ENCODE measurements at places on chromosomes 11 and 22. TPM values are rescaled to one million over a fixed set of nuclear protein-coding genes. Genes with fewer than 3 reads are reported as not detected.
A peak's percentile ranks its signal among the peaks of the same experiment; 100 is the strongest.

- DNase-seq: no peak
Observed at GRCh38 chr11:19093976-19094375, 23.0 kb upstream of the ZDHHC13 start.

DNA sequence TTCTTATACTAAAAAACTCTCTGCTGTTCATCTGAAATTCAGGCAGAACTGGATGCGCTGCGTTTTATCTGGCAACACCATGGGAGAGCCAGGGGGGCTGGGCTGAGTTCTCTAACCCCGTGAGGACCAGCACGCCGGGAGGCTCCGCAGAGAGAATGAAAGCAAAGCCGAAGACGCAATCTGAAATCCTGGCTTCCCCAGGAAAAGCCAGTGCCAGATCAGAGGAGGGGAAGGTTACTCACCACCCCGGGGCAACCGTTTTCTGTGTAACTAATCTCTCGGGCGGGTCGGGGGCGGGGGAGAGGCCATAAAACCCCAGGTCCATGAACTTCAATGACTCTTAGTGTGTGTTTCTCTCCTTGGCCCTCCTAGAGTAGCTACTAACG is 99.4 kb downstream of the SHANK2 start:
- no peak for DNase-seq

GRCh38 chr11:66437979-66438503 is 607 bp downstream of the MRPL11 start:
- no peak for DNase-seq

- no peak for DNase-seq
Observed at GRCh38 chr22:45682064-45682463, 10.4 kb downstream of the ATXN10 start.

DNA sequence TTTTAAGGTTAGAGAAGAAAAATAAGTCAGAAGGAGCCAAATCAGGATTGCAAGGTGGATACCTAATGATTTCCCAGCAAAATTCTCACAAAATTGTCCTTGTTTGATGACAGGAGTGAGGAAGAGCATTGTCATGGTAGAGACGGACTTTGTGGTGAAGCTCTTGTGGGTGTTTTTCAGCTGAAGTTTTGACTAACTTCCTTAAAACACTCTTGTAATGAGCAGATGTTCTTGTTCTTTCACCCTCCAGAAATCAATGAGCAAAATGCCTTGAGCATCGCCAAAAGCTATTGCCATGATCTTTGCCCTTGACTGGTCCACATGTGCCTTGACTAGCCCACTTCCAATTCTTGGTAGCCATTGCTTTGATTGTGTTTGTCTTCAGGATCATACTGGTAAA is 20.0 kb downstream of the CALCB start:
- no peak for DNase-seq

GRCh38 chr22:36180038-36180880 is 19.7 kb upstream of the APOL3 start:
- DNase-seq: peak; percentile 19

GRCh38 chr11:72075109-72075508 is 5.2 kb downstream of the NUMA1 start:
- DNase-seq: no peak

- no peak for DNase-seq
Observed at GRCh38 chr11:3939211-3939610, 83.7 kb downstream of the STIM1 start.

- DNase-seq: no peak
Observed at GRCh38 chr11:17581732-17582053, 34.6 kb downstream of the OTOG start.

- DNase-seq: no peak
Observed at GRCh38 chr11:121406291-121406690, 45.8 kb upstream of the SORL1 start.

GRCh38 chr11:125061281-125061680 is 1.8 kb upstream of the SLC37A2 start:
- DNase-seq: no peak

- DNase-seq: peak; percentile 17
Observed at GRCh38 chr11:91299980-91300379, 924.6 kb upstream of the FAT3 start.

DNA sequence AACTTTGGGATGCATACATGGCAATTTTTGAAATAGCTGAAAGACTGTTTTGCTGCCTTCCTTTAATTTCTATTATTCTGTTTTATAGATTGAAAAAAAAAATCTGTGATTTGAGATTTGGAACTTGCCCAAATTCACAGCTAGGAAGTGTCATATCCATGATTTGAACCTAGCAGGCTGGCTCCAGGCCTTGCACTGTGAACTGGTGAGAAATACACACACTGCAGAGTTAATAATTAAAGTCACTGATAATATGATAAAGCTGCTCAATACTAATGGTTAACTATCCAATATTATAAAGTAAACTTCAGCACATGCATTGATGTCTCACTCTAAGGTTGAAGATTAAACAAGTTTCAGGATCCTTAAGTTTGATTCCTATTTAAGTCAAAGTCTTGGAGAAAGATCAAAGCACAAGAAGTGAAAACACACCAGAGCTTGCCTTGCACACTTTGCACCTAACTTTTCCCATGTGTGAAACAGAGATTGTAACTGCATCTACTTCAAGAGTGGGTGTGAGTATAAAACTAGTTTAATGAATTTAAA is 150.6 kb upstream of the CCDC179 start:
- DNase-seq: no peak

DNA sequence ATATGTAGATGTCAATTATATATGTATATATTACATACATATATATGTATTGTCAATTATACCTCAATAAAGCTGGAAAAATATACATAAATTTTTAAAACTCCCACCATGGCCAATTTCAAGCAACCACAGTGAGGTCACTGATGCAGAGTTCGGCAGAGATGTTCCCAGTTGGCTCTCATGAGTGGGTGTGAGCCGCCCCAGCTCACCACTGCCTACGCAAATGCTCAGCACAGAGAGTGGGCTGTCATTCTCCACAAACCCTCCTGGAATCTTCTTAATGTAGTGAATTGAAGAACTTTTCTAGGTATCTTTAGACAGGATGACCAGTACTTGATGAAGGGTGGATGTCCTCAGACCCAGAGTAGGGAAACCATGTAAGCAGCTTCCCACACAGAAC is 96.6 kb upstream of the TMEM45B start:
- no peak for DNase-seq

DNA sequence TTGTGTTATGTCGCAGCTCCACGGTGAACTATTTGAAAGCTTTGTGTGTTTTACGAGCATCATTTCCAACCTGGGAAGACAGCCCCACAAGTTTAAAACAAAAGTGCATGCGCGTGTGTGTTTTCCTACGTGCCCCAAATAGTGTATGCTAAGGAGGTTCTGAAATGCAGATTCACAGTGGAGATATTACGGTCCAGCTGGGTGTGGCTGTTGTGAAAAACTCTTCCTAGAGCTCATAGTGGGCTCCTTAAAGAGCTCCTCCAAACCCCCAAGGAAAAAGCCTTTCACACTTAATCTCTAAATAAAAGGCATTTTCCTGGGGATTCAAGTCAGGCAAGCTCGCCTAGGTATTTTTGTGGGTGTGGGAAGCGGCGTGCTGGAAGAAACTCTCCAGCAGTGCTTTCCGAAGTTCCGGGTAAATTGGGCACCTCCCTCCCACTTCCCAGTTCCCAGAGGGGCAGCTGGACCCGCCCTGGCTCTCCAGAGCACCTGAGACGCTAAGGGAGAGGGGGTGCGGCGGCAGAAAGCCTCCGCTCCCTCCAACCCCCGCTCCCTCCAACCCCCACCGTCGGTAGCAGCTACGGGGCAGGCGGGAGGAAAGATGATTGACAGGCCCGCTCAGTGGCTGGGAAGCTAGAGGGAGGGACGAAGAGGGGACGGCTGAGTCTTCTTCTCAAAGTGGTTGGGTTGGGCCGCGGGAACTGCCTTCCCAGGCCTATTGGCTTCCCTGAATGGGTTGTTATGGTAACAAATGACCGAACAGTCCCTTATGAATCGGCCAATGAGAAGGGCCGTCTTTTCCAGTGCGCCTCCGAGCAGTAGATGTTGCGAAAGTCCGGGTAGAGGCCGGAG is 561 bp upstream of the PCF11 start:
- peak; percentile 99 for DNase-seq

- DNase-seq: no peak
Observed at GRCh38 chr11:41201156-41201555, 258.3 kb downstream of the LRRC4C start.

GRCh38 chr22:50004918-50005317 is 7.6 kb downstream of the IL17REL start:
- DNase-seq: no peak

DNA sequence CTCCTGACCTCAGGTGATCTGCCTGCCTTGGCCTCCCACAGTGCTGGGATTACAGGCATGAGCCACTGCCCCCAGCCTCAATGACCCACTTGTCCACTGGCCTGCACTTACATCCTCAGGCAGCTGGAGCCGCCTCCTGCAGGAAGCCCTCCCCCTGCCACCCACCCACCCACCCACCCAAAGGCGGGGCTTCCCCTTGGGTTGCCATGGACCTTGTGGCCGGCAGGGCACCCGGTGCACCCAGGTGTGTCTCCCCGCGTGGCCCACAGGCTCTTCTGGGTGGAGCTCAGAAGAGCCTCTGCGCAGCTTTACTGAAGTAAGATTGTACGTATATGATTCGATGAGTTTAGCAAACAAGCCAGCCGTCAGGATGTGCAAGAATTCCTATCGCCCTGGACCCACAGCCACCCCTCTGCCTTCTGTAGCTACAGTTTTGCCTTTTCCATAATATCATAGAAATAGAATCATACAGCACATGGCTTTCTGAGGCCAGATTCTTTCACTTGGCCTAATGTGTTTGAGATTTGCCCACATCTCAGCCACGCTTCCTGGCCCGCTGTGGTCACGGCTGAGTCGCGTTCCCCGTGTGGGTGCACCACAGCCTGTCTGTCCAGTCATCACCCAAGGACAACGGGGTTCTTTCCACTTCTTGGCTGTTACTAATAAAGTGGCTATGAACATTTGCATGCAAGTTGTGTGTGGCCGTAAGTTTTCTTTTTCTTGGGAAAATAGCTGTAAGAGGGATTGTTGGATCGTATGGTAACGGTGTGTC is 5.3 kb upstream of the BRSK2 start:
- no peak for DNase-seq

GRCh38 chr11:116326146-116326545 is 446.6 kb downstream of the BUD13 start:
- no peak for DNase-seq

DNA sequence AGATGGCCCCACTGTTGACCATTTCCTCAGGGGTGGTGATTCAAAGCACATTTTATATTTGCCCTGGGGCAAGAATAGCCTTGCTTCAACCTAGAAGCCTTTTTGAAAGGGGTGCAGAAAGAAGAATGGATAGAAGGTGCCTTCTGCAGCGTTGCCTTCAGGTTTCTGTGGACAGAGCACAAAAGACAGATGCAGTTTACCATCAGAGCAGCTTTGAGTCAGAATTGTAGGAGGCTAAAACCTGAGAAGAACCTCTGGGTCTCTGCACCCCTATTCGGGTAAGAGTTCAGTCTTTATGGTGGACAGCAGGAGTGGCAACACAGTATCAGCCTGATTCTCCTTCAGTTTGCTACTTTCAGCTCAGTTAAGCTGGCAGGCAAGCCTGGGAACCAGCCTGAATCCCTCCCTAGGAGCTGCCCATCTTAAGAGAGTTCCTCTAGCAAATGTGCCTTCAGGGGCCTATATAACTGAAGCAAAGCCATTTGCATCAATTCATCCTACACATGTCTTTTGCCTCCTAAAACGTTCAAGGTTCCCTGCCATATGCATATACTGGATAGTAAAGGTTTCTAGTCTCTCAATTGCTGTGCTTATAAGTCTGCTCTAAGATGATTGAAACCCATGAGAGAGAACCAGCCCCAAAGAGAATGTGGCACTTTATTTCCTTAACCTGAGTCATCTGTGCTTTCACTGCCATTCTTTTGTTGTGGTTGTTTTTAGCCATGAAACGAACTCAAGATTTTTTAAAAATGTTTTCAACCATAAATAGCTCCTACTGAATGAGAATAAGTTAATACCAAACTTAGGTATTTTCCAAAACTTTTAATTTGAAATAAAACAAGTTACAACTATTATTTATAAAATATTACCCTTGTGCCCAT is 123.0 kb downstream of the TRIM44 start:
- no peak for DNase-seq

GRCh38 chr22:25564979-25565677 is 653 bp downstream of the GRK3 start:
- peak; percentile 35 for DNase-seq

C22orf31 gene
- total RNA-seq: not detected

RIC8A gene
- 115 TPM for total RNA-seq

TREH gene
- not detected for total RNA-seq

SLC16A8 gene
- total RNA-seq: not detected

DDI1 gene
- not detected for total RNA-seq

NPAT gene
- total RNA-seq: 4.5 TPM

BAIAP2L2 gene
- 4.0 TPM for total RNA-seq

FOLR3 gene
- total RNA-seq: not detected

ZNHIT2 gene
- total RNA-seq: 16.5 TPM

APOL1 gene
- total RNA-seq: 27.0 TPM

CDCA5 gene
- 41.7 TPM for total RNA-seq

Measured in Caki2 (cell line).